ENCODE measurements at places on chromosomes 1 and 21.
A peak's percentile ranks its signal among the peaks of the same experiment; 100 is the strongest.

DNA sequence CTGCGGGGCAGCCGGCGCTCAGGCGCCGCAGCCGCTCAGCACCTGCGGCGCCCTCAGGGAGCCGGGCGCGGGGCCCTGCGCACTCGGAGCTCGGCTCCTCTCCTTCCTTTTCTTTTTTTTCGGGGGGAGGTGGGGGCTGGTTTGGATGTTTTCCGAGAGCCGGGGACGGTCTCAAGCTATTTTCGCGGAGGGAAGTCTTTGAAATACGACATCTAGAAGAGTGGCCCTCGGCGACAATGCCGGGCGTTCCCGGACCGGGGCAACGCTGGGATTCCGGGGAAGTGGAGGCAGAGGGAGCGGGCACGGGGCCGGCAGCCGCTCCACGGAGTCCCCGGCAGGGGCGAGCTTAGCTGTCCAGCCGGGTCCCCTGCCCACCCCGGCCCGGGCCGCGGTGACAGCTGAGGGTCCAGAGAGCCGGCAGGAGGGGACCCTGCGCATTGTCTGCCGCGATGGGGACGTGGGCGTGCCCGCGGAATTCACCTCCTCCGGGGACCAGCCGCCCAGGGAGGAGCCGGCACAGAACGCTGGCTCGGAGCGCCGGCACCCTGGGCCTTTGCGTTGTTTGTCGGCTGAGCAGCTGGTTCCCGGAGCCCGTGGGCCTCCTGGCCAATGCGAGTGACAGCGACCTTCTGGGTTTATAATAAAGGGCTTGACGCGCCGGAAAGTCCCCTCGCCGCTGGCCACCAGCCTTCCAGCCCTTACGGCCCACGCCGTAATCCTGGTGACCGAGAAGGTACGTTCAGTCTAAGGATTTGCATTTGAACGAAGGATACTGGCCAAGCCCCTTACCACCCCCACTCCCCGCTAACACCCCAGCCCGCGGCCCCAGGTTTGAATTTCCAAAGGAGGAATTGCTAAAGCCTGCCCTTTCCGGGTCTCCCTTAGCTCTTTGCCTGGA, 582 bp downstream of the SLC37A1 start:
- no peak for DNase-seq

- DNase-seq: no peak
Observed at GRCh38 chr1:209805341-209805781, 581 bp downstream of the IRF6 start.

GRCh38 chr1:3234281-3234680, 165.3 kb downstream of the PRDM16 start:
- DNase-seq: no peak

DNA sequence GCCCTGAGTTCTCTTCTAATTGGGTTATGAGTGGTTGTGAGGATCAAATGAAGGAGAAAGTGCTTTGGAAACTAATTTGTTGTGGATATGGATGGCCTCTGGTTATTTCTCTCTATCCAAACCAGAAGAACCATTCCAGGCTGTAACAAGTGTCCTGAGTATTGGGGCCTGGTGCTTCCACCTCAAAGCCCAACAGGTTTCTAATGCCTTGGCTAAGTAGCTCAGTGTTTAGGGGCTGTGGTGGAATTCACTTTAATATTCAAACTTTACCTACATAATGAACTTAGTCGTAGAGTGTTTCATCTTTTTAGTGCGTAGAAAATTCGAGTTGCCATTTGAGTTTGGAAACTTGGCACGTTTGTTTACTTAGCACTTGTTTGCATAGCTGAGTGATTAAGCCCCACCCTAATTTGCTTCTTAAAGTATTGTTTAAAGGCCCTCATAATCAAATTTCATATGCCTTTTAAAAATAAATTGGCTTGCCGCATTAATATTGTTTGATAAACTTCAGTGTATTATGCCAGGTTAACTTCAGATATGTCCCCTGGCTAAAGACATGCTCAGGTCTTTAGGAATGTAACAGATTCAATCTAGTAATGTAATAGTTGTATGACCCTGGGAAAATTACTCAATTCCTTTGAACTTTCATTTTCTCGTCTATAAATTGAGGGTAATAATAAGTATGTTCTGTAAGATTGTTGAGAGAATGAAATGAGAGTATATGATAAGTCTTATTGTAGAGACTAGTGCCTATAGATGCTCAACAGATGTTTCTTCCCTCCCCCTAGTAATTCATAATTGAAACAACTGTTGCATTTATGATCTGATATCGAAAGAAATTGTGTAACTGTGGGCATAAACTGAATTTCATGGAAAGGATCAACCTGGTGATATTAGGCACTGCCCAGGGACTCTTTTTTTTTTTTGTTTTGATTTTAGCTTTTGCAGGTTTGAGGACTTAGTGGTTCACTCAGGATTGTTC, 1.6 kb downstream of the AGO4 start:
- no peak for DNase-seq

GRCh38 chr1:13450204-13450603, 40.0 kb downstream of the PRAMEF20 start:
- no peak for DNase-seq

- DNase-seq: no peak
Observed at GRCh38 chr1:155004352-155005075, 1.9 kb downstream of the ZBTB7B start.

- no peak for DNase-seq
Observed at GRCh38 chr1:205693421-205693991, 13.2 kb upstream of the SLC45A3 start.

- DNase-seq: no peak
Observed at GRCh38 chr1:149916193-149916897, 1.3 kb downstream of the SV2A start.

DNA sequence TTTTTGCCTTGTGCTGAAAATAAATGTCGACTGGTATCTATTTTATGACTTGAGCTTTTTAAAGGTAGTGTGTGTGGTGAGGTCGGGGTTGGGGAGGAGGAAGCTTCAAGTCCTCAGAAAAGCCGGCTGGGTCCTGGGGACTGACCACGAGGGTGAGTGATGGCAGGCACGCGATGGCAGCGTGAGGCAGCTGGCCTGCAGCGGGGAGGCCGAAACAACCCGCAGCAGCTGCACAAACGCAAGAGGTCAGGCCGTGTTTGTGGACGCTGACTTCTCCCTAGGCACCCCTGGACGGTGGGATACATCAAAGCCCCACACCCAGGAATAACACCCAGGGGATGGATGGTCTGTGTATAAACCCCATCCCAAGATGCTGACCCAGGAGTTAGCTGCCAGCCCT, 51.4 kb downstream of the ZBTB18 start:
- DNase-seq: no peak

- peak; percentile 75 for DNase-seq
Observed at GRCh38 chr1:206705191-206705590, 20.5 kb downstream of the MAPKAPK2 start.

DNA sequence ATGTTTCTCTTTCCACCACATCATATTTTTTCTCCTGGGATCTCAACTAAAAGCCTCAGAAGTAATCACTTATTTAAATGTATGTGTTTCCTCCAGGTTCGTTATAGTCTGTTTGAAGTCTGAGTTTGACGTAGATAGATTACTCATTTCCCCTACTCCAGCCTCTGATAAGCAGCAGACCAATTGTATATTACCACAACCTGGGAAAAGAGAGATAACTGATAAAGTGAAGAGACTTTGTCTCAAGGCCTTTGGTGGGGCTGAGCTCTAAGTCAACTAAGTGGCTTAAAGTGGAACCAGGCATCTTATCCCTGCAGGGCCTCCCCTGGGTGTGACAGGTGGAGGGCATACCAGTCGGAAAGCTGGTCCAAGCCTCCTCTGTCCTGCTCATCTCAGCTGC, 34.9 kb upstream of the CACNA1E start:
- no peak for DNase-seq

DNA sequence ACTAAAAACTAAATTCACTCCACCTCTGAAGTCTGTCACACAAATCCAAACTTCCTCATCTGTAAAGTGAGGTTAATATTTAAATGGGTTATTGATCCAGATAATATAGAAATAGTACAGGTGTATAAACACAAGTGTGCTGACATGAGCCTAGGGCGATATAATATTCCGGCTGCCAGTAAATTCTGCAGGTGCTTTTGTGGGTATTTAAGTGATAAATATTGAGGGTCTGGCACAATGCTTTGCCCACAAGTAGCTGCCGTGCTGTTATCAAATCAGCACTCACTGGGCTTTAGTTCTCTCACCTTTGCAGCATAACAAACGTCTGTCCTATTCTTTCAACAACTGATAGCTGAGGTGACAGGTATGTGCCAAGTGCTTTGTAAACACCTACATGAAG, 7.6 kb downstream of the PABPC4 start:
- DNase-seq: no peak

Measured in amniotic epithelial cell (primary cell).